Brain pericyte (primary cell): ENCODE measurements at places on chromosomes 6 and 20.

GRCh38 chr6:9025228-9025627 is 589.9 kb upstream of the SLC35B3 start:
- no peak for DNase-seq

DNA sequence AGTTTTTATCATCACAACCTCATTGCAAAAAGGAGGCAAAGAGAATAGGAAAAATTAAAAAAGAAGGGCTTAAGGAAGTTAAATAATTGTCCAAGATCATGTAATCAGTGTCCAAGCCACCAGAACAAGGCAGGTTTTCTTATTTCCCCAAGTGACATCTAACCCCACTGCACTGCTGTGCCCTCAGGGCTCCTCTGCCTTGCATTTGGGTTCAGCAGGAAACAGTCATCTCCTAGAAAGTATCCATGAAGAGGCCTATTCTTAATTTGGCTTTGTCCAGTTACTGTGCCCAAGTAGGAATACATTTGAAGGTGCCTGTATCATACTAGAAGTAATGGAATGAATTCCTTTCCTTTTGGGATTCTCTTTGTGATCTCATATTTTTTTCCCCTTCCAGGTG is 10.5 kb downstream of the TMEM14A start:
- no peak for DNase-seq

GRCh38 chr20:46568570-46569129 is 18.2 kb upstream of the OCSTAMP start:
- DNase-seq, result peak; percentile 29

- DNase-seq, result no peak
Measured at GRCh38 chr6:85923013-85923430, 280.3 kb upstream of the SYNCRIP start.
